ENCODE measurements at places on chromosomes 3 and 15.

DNA sequence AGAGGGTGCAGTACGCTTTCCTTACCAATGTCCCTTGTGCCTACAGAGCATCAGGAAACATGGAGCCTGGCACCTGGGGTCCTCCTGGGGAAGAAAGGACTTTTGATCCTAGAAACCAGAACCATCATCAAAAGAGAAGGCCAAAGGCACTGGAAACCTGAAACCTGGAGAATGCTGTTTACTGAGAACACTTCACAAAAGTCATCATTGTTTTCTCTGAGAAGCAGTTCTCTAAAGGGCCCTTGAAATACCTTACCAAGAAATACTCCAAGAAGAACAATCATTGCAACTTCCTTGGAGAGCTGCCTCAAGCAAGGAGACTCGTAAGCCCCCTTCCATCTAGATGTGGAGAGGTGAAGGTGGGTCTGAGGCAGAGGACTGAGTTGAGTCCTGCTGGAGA, 66.0 kb downstream of the TLE3 start:
- DNase-seq, result no peak

DNA sequence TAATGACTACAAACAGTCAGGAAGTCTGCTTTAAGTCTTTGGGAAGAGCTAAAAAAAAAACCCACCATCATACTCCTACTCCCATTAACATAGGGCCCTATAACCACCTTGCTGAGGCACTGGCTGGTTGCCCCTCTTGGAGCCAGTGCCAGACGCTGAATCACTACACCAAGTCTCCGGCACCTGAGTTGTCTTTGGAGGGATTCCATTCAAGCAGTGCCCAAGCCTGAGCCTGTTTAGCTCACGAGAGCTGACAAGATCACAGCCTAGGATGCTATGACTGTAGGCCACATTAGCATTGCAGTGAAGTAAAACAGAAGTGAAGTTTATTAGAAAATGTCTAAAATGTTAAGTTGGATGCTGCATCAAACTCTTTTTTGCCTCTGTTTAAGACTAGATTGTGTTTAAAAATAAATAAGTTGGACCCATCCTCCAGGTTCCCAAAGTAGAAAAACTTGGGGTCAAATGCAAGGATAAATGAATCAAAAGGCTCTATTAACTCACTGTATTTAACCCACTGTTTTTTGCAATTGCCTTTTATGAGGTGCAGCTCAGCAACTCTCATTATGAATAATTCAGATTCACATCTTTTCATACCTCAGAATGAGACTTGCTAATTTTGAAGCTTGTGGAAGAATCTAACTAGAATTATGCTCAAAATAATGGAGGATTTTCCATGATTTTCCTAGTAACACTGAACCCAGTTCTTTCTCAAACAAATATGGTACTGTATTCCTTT, 461.9 kb downstream of the FOXP1 start:
- DNase-seq, result no peak

- DNase-seq, result no peak
Measured at GRCh38 chr15:69225355-69226022, 65.1 kb downstream of the GLCE start.

- DNase-seq, result no peak
Measured at GRCh38 chr15:51137880-51138430, 43.2 kb upstream of the TNFAIP8L3 start.

GRCh38 chr3:30539772-30540171, 66.6 kb upstream of the TGFBR2 start:
- no peak for DNase-seq

- no peak for DNase-seq
Measured at GRCh38 chr3:111926266-111926676, 52.6 kb upstream of the ABHD10 start.

DNA sequence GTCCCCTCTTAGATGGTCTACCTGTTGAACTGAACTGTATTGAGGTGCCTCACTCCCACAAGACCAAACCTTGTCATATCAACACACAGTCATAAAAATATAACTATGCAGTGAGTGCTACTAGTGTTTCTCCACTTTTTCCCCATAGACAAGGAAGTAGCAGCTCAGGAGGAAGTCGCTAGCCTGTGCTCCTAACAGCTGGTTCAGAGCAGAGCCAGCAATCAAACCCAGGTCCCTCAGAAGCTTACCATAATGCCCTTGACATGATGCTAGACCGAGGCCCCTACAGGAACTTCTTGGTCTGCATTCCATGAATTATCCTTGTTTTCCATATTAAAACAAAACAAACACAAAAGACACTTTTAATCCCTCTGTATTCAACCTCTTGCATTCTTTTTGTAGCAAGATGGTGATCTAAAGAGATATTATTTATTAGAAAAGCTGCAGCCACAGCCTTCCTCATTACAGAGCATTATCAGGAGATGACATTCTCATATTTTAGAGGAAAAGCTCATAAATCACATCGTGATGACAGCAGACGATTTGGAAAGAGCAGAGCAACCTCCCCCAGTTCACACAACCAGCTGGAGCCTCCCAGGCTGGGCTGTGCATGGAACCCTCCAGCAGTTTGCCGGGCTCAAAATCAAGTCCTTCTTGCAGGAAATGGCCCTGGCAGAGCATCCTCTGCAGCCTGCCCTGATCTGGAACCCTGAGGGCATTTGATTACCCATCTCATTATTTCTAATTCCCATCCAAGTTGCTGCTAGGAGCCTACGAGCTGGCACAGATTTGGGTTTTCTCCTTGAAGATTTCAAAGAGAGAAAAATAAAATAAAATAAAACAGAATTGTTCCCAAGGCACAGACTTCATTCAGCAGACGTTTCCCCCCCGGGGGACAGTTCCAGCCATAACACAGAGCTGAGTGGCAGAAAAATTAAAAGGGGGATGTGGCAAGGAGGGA, 118.8 kb downstream of the SRGAP3 start:
- DNase-seq, result no peak

DNA sequence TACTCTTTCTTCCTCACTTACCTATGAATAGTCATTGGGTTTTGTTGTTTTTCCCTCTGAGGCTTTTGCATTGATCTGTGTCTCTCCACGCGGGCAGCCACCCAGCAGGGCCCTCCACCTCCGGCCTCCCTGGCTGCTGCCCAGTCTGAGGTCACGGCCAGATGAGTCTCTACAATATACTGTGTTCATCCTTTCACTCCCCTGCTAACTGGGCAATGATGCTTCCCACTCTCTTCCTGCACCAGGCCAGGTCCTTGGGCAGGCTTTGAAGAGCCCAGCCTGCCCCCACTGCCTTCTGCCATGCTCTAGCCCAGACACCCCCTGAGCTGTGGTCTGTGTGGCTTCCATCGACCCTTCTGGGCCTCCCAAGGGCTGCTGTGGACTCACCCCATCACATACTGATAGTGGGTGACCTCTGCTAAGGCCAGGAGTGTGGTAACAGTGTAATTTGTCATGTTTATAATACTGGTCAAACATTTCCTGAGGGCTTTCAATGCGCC, 18.0 kb downstream of the PDIA5 start:
- DNase-seq, result no peak

GRCh38 chr3:98329392-98330124, 24.1 kb upstream of the OR5K4 start:
- no peak for DNase-seq

- no peak for DNase-seq
Measured at GRCh38 chr3:129014148-129014547, 13.0 kb downstream of the EFCC1 start.

DNA sequence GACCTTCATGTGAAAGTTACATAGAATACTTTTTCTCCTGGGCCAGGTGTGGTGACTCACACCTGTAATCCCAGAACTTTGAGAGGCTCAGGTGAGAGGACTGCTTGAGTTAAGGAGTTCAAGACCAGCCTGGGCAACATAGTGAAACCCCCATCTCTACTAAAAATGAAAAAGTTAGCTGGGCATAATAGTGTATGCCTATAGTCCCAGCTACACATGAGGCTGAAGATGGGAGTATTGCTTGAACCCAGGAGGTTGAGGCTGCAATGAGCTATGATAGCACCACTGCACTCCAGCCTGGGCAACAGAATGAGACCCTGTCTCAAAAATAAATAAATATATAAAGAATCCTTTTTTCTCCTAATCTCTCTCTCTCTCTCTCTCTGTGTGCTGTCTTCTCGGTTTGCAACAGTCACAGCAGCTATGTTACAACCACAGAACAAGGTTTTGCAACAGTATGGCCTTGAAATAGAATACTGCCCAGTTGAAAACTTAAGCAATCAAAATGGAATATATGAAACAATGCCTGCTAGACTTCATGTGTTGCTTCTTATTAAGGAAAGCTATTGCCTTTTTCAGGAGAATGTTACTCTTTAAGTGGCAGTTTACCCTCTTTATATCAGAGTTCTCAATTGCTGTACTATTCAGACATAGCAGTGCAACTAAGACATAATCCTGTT, 12.3 kb upstream of the DENND4A start:
- no peak for DNase-seq

DNA sequence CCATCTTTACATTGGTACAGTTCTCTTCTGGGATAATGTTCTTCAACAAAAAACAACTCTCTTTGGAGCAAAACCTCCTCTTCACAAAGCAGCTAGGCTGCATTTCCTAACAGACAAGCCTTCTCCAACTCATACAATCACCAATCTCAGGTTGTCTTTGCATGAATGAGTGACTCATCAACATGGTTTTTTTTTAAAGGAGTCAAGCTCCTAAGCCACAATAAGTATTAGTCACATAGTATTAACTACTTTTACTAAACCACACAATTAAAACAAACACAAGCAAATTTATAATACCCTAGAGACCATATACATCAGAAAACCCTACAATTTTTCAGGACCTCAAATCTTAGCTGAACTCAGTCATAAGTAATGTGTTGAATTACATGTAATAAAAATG, 137.4 kb downstream of the TBC1D5 start:
- no peak for DNase-seq

DNA sequence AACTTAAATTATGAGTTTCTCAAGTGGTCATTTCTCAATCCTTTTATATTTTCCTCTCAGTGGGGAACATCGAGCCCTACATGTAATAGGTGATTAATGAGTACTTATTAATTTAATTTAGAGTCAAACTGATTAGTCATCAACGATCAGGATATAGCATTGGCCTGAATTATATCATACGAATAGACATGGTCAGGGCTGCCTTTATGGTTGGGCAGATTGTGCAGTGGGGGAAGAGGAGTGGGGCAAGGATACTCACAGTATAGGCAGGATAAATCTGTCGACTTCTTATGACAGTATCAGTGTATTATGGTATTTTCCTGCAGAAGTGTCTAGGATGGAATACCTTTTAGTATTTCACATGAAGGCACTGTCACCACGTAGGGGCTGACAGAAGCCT, 27.0 kb downstream of the C2CD4A start:
- DNase-seq, result no peak

- peak; percentile 13 for DNase-seq
Measured at GRCh38 chr3:113615976-113616375, 80.5 kb downstream of the USF3 start.

GRCh38 chr3:65960087-65960486, 78.6 kb downstream of the MAGI1 start:
- no peak for DNase-seq

GRCh38 chr15:64144565-64145281, 6.8 kb upstream of the SNX22 start:
- DNase-seq, result no peak

- DNase-seq, result no peak
Measured at GRCh38 chr3:56624725-56625124, 58.3 kb downstream of the TASOR start.

DNA sequence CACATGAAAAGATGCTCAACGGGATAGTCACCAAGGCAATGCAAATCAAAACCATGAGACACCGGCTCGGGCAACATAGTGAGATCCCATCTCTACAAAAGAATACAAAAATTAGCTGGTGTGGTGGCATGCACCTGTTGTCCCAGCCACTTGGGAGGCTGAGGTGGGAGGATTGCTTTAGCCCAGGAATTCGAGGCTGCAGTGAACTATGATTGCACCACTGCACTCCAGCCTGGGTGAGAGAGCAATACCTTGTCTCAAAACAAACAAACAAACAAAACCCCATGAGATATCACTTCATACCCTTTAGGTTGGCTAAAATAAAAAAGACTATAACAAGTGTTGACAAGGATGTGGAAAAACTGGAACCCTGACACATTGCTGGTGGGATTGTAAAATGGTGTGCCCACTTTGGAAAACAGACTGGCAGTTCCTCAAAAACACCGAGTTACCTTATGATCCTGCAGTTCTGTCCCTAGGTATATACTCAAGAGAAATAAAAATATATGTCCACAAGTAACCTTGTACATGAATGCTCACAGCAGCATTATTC, 3.8 kb upstream of the PPARG start:
- DNase-seq, result no peak

DNA sequence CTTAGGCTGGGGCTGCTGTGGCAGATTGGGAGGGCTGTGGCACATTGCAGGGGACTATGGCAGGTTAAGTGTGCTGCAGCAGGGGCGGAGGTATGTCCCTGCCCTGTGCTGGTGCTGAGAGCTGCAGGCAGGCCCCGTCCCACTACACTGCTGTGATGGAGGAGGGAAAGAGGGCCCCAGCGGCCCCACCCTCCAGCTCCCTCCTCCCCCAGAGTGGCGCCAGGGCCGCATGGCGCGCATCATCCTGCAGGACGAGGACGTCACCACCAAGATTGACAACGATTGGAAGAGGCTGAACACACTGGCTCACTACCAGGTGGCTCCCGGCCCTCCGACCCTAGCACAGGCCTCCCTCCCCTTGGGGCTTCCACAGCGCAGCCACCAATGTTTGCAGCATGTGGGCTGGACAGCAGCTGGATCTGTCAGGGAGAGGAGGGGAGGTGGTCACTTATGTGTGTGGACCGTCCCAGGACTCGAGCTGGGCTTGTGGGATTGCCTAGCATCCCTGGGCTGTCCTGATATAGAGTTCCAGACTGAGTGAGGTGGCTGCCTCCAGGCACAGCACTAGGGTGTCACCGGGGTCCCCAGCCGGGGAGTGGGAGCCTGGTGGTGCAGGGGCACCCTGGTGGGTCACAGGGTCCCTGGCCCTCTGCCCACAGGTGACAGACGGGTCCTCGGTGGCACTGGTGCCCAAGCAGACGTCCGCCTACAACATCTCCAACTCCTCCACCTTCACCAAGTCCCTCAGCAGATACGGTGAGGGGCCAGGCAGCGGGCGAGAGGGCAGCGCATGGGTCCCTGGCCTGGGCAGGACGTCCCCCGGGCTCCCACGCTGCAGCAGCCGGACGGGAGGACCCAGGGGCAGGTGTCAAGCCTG, 46.1 kb downstream of the PLXNA1 start:
- DNase-seq, result no peak

GRCh38 chr3:80060664-80061063, 292.9 kb upstream of the ROBO1 start:
- DNase-seq, result no peak

All from NCI-H446 (cell line).